ENCODE measurements at places on chromosomes 2 and 18.

- DNase-seq = no peak
Observed at GRCh38 chr2:78263571-78263970, 741.4 kb upstream of the LRRTM4 start.

DNA sequence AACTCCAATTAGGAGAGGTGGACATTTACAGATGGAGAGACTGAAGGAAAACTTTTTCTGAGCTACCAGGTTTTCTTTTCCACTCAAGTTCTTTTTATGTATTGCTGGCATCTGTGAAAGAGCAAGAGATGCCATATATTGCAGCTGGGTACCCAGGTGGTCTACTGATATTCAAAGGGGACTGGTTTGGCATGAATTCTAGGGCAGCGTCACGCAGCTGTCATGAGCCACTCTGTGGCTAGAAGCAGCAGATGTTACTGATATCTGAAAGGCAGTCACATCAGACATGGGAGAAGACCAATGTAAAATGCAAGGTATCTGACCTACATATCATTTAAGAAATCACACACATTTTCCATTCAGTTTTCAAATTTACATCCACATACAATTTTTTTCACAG is 408.8 kb downstream of the GALNT13 start:
- DNase-seq = no peak

- DNase-seq = no peak
Observed at GRCh38 chr2:148684507-148684906, 40.0 kb downstream of the EPC2 start.

DNA sequence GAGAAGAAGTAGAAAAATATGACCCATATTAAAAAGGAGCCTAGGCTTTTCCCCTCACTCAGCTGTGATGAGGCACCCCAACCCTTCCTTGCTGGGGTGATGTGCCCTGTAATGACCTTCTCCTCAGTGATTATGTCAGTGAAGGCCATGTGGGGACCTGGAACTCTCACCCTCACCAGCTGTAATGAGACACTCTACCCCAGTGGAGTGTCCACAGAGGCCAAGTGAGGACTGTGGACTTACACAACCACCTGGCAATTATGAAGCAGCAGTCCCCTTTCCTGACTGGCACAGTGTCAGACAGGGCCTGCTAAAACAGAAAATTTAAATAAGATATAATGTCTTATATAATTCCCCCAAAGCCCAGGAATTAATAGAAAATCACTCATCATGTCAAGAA is 54.2 kb downstream of the SEMA4F start:
- no peak for DNase-seq

DNA sequence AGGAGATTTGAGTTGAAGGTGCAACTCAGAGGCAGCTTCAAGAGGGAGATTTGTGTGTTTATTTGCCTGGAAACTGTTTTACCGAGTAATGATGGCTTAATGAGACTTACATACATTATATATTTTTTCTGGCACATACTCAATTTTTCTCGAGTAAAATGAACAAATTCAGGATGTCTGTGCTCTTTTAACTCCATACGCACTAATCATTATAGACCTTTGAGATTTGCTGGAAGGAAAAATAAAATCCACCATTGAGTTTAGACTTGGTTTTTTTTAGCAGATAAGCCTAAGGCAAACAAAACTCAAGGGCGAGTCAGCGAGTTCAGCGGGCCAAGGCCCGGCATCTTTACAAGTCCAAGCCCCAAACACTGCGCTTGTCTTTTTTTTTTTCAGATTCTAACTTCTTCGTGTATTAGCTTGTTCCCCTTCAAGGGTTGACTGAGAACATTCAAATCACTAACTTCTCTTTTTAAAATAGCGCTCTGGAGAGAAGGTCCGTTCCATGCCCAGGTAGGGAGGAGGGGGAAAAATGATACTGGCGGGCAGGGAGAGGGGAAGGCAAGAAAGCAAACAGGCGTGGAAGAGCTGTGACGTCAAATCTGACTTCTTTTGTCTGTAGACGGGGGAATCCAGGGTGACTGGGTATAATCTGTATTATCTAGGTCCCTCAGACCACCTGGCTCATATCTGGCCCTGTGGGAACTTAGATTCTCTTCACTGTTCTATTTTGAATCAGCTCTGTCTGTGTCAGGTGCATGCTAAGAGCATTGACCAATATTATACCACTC is 72.7 kb upstream of the MAP3K20 start:
- no peak for DNase-seq

GRCh38 chr2:119350311-119350998 is 16.2 kb downstream of the C2orf76 start:
- no peak for DNase-seq

DNA sequence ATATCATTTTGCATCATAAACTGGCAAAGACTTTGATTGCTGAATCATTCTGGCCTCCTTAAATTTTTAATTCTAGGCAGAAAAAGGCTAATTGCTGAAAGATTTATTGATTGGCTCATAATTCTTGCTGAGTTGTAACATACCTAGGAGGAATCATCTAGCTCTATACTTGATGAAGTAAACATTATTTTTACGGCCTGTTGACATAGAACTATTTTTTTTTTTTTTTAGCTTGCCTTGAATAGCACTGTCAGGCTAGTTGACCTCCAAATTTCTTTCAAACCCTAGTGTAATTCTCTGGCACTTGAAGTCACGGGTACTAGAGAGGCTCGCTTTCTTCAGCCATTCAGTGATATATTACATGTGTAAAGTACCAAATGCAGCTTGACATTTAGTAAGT is 2.8 kb downstream of the SERPINB12 start:
- no peak for DNase-seq

DNA sequence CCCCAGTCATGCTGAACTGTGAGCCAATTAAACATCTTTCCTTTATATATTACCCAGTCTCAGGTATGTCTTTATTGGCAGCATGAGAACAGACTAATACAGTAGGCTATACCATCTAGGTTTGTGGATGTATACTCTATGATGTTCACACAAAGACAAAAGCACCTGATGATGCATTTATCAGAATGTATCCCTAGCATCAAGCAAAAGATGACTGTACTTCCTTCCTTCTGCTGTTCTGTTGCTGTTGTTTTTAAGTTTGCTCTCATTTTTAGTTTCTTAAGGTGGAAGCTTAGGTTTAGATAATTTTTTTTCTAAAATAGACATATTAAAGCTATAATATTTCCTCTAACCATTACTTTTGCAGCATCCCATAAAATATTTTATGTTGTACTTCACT is 12.4 kb downstream of the ZSCAN30 start:
- DNase-seq = no peak

GRCh38 chr2:157903626-157904025 is 27.5 kb upstream of the ACVR1 start:
- DNase-seq = no peak

- no peak for DNase-seq
Observed at GRCh38 chr18:7633171-7633570, 66.1 kb downstream of the PTPRM start.

DNA sequence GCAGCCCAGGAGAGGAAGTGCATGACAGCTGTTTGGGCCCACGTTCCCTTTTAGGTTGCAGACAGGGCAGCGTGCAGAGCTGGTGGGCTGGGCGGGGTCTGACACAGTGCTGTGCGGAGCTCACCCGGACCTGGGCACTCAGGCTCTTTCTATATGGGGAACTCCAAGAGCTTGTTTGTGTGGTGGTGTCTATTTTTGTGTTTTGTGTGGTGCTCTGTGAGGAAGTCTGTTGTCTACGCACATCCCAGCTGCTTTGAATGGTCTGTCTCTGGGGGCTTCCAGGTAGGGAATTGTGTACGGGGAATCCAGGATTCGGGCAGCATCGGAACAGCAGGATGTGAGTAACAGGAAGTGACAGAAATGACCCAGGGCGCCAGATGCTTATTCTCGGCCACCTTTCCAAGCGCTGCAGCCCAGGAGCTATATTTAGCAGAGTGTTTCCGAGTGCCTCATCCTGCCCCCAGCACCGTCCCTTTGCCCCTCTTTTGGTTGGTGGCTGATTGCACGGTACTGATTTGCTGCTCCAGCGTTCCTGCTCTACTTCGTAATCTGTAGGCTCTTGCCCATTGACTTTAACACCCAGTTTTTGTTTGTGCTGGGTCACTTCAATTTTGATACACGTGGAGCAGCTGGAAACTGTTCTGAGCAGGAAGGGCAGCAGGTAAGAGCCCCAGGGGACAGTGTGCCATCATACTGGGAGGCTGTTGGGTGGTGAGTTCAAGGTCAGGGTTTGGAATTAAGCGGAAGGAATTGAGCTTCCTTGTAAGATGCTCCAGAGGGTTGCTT is 64.7 kb downstream of the DGKD start:
- no peak for DNase-seq

- peak; percentile 51 for DNase-seq
Observed at GRCh38 chr2:55168221-55169154, 63.6 kb downstream of the CLHC1 start.

DNA sequence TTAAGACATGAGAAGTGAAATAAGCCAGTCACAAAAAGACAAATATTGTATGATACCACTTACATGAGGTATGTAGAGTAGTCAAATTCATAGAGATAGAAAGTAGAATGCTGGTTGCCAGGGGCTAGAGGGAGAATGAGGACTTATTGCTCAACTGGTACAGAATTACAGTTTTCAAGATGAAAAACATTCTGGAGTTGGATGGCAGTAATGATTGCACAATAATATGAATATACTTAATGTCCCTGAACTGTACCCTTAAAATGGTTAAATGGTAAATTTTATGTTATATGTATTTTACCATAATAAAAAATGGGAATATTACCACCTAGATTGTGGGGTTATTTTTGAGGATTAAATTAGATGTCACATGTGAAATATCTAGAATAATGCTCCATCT is 341.2 kb downstream of the CLIP4 start:
- DNase-seq = no peak

GRCh38 chr18:59950215-59950944 is 50.6 kb downstream of the PMAIP1 start:
- DNase-seq = no peak

DNA sequence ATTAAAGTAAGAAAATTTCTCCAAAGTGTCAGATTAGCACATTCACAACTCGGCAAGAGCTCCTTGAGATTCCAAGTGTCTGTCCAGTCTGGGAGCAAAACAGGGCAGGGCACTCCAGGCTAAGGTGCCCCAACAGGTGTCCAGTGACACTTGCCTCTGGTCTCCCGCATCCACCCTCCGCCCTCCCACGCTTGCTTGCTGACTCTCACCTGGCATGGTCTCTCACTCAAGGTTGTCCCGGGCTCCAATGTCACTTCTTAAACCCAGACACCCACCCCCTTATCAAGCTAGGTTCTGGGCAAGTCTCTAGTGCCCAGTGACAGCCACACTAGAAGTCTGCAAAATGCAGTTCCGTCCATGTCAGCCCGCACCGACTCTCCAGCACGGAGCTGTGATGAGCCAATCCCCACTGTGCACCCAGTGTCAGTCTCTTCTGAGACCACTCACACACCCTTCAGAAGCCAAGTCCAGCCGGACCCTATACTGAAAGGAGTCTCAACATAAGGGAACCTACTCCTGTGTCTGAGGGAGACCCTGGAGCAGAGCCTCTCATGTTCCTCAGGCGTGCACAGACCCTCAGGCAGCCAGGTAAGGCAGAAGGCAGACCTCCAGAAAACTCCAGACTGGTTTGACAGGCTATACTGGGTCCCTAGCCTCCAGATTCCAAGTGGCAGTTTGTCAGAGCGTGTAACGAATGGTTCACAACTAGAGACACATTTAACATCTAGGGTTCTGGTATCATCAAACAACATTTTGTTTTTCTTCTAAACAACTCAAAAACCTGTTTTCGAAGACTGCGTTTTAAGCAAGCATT is 45.6 kb downstream of the HDLBP start:
- no peak for DNase-seq

GRCh38 chr2:108980076-108980475 is 8.9 kb downstream of the EDAR start:
- no peak for DNase-seq

GRCh38 chr2:15993232-15993610 is 52.9 kb downstream of the MYCN start:
- DNase-seq = no peak

- peak; percentile 14 for DNase-seq
Observed at GRCh38 chr18:22170421-22171257, 1.2 kb downstream of the GATA6 start.

- DNase-seq = peak; percentile 46
Observed at GRCh38 chr2:233832869-233833311, 21.4 kb downstream of the HJURP start.

DNA sequence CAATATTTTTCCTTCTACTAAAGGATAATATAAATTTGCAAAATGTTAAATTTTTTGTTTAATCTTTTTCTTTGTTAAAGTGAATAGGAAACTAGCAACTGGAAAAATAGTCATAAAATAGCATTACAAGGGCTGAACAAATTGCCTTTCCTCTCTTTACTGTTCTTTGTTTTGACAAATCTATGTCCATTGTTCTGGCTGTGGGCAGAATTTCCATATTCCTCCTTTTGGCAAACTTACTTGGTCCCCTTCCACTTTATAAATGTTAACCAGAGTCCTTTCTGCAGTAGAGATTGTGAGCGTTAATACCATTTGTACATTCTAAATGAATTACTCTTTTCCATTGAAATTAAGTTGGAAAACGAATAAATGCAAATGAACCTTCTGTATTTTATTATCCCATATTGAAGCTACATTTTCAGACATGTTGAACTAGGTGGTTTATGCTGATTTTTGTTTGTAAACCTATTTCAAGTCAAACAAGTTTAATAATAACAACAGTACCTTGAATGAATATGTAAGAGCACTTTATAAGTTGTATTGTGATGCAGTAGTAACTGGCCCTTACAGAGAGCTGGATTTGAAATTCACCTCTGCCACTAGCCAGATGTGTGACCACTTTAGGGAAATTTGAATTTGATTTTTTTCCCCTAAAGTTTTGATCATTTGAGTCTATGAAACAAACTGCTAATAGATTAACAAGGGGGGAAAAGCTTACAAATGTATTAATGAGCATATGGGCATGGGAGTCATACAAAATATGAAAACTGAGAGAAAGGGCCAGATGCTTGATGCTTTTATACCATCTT is 3.3 kb downstream of the RNF125 start:
- DNase-seq = no peak

DNA sequence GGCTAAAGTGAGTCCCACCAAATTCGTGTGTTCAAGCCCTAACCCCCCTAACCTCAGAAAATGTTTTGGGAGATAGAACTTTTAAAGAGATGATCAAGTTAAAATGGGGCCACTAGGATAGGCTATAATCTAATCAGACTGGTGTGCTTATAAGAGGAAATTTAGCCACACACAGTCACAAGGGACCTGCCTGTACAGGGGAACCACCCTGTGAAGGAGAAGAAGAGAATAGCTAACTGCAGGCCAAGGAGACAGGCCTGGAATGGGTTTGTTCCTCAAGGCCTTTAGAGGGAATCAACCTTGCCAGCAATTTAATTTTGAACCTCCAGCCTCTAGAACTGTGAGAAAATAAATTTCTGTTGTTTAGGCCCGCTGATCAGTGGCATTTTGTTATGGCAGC is 36.0 kb upstream of the TANK start:
- no peak for DNase-seq

GRCh38 chr2:99338029-99338585 is 918 bp downstream of the EIF5B start:
- DNase-seq = no peak

DNA sequence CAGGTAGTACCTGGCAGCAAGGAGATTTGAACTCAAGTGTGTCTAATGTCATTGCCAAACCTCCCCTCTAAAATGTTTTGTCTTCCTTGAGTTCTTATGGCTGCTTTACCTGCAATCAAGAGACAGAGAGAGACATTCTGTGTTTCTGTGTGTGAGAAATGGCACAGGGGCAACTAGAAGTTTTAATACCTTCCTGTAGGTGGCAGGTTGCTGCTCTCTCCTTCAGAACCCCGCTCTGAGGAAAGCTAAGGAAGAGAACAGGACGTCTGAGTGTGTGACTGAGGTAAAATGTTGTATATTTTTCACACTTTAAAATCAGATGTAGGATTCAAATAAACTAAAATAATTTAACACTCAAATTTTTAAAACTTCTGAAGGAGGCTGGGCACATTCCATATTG is 19.2 kb downstream of the DTNA start:
- DNase-seq = no peak

- no peak for DNase-seq
Observed at GRCh38 chr2:71938659-71939587, 208.7 kb downstream of the CYP26B1 start.

Data from NCI-H1092 treated with DMSO at 0.1 percent for 48 hours (cell line).